ENCODE measurements at places on chromosomes 5 and 9.
A peak's percentile ranks its signal among the peaks of the same experiment; 100 is the strongest.

GRCh38 chr9:14403081-14403480 lies 89.1 kb upstream of the NFIB start:
- DNase-seq = peak; percentile 78

DNA sequence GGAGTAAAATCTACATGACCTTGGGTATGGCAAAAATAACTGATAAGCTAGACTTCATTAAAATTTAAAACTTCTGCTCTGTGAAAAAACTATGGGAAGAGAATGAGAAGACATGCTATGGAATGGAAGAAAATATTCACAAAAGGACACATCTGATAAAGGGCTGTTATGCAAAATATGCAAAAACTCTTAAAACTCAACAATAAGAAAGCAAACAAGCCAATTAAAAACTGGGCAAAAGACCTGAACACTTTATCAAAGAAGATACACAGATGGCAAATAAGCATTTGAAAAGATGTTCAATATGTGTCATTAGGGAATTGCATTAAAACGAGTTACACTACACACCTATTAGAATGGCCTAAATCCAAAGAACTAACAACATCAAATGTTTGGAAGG lies 439.5 kb downstream of the EFNA5 start:
- no peak for DNase-seq

GRCh38 chr9:19788152-19788551 lies 685 bp downstream of the SLC24A2 start:
- DNase-seq = peak; percentile 16

DNA sequence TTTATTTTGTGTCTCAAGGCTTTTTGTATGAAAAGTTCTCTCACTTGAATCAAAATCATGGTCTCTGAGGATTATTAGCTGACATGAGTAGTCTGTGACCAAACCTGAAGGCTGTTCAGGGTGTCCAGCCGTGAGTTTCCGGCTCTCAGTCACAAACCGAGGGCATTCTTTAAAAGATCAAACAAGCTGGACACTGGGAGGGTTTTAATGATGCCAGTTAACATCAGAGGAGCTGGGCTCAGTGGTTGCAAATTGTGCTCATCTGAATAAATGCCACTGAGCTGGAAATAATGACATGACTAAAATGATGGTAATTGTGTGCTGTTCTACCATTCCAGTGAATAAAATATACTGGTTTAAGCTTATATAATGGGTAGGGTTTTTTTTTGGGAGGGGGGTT lies 153.1 kb downstream of the FOCAD start:
- DNase-seq = no peak

DNA sequence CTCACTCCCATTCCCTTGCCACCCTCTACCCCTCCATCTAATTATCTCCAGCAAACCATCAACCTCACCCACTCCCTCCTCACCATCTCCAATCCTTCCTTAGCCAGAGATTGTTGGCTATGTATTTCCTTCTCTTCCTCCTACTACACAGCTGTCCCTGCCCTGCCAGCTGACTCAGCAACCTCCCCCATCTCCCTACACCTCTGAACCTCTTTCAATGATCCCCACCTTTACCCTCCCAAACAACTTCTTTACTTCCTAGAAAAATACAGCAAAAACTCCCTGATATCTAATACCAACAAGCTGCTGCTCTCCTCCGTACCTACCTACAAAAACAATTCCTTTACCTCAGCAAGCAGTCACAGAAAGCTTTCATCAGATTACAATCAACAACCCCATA lies 37.3 kb downstream of the SPTLC1 start:
- no peak for DNase-seq

GRCh38 chr5:135514116-135514515 lies 21.6 kb downstream of the NEUROG1 start:
- DNase-seq = no peak

DNA sequence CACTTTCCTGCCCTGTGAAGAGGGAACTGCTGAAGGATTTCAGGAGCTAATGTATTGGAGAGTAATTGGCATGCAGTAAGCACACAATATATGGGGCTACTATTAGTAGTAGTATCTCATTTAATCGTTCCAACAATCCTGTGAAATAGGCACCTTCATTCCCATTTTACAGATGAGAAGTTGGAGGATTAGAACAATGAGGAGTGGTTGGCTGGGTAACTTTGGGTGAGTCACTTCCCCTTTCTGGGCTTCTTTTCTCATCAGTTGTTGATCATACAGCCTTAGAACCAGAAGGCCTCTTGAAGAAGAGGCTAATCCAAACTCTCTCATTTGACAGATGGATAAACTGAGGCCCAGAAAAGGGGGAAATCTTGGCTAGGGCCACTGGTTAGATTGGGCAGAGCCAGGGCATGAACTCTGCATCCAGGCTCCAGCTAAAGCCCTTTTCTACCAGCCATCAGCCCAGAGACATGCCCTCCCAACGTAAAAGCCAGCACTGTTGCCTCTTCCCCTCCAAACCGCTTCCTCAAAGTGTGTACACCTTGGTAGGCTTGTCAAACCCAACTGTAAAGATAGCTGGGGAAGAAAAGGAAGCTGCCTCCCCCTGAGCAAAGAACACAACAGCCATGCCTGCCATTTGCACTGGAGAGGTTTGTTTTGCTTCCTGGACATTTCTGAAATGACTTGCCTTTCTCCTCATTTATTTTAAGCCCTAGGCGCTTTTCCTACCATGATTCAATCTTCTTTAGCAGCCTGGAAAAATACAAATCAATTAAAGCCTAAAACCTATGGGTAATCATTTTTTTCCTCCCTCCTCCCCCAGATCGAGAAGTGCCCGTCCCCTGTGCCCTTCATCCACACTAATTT lies 992 bp downstream of the SPACA9 start:
- DNase-seq = no peak

- DNase-seq = no peak
These were observed 443.4 kb downstream of the ANXA1 start for GRCh38 chr9:73595036-73595545.

- DNase-seq = no peak
These were observed 66.4 kb downstream of the SETX start for GRCh38 chr9:132288361-132288760.

GRCh38 chr5:13477118-13477737 lies 467.3 kb downstream of the DNAH5 start:
- no peak for DNase-seq

DNA sequence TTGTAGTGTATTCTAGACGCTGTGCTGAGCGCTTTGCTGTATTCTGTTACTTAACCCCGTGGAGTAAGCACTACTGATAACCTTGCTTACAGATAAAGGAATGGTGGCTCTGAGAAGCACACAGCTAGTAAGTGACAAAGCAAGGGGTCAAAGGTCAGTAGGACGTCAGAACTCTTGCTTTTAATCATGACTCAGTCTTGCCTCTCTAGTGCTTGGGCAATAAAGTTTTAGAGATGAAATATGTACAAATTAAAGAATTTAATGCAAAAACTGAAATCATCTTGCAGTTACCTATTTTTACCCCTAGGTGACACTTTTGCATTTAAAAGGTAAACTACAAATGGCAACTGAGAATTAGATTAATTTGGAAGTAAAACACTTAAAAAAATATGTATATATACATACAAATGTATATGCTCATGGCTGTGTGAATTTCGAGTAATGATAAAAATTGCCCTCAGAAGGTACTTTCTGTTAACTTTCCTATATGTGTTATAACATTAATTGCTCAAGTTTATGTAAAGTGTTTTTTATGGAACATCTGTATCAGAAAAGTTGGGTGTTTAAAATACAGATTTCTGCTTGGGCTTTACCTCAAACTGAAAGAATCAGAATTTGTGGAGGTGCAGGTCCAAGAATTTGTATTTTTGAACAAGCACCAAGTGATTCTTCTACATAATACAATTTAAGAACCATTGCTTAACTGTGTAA lies 175.1 kb upstream of the DAB2 start:
- DNase-seq = no peak

DNA sequence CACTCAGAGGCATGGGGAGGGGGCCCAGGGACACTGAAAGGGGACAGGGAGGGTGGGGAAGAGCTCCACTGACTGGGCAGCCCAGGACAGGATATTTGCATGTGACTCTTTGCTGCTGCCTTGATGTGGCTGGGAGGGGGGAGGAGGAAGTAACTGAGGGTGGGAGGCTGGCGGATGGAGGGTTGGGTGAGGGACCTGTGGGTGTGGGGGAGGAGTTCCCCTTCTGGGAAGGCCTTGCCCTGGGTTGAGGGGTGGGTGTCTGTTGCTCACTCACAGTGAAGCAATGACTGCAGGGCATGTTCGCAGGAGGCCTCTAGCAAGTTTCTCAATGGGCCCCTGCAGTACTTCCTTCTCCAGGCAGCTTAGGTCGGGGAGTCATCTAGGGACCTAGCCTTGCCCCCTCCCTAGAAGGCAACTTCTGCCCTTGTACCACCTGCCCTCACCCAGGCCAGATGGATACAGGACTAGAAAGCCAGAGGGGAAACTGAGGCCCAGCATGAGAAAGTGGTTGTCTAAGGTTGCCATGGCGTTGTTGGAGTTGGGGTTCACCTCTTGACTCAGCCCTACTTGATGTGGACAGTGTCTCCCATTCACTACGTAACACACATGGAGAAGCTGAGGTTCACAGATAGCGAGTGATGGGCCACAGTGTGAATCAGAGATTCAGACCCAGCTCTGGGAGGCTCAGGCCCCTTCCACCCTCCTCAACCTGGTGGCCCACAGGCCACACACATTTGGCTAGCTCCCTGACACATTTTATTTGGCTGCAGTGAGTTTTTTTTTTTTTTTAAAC lies 3.0 kb downstream of the GRK6 start:
- no peak for DNase-seq

- DNase-seq = no peak
These were observed 172.4 kb downstream of the PBX3 start for GRCh38 chr9:125919565-125919964.

DNA sequence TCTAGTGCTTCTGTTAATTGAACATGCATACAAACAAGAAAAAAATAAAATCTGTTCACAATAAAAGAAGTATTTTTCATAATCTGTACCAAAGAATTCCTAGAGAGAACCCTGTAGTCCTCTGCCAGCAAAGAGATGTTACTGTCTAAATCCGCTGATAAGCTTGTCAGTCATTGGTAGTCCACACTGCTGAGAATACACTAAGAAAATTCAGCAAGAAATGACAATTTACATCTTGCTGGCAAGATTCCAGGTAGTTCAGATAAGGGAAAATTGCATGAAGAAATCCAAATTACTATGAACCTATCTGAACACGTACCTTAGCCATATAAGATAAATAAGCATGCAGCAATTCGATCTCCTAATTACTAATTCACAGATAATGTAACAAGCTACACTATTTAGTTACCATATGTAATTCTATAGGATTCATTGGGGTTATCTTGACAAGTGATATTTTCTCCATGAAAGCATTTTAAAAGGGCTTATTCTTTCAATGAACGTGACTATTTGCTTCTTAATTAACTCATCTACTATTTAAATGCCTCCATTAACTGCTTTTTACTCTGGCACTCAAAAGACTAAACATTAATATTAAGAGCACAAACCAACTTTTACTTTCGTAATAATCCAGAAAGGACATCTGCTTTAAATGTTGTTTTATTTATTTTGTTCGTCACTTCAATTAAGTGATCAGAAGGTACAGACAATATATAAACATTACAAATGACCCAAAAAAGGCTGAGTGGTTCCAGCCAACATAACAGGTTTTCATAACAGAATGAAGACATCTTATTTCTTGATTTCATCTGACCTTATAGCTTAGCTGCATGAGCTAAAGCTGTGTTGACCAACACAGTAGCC lies 9.7 kb downstream of the MPDZ start:
- DNase-seq = no peak

DNA sequence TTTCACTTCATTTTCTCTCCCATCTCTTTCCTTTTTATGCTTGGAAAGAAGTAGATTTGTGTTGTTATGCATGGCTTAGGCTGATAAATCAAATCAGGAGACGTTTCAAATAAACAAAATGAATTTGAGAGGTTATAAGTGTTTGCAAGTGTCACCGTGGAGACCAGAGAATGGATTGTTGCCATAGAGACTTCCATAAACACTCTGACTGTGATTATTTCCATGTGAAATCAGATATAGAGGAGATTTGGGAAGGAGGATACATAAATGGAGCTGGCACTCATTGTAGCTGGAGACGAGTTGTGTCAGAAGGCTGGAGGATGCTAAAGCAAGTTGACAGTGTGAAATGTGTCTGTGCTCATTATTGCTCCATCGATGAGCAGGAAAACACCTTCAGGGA lies 84.2 kb upstream of the PCSK1 start:
- no peak for DNase-seq

DNA sequence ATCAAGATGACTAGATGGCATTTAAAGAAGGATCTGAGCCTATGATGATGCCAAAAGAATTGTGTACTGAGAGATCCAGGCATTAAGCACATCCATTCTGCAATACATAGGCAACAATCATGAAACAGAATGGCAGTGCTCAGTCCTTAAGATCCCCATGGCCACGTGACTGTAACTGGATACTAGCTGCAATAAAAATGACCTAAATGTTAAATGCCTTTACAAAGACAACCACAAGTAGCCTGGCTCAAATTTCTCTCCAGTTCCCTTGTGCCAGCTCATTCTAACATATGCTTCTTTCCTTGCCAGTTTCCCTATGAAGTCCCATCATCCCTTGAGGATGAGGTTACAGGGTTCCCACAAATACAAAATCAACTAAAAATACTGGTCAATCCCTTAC lies 148.3 kb upstream of the GHR start:
- DNase-seq = no peak

- peak; percentile 81 for DNase-seq
These were observed 91.4 kb downstream of the LMX1B start for GRCh38 chr9:126704892-126705766.

DNA sequence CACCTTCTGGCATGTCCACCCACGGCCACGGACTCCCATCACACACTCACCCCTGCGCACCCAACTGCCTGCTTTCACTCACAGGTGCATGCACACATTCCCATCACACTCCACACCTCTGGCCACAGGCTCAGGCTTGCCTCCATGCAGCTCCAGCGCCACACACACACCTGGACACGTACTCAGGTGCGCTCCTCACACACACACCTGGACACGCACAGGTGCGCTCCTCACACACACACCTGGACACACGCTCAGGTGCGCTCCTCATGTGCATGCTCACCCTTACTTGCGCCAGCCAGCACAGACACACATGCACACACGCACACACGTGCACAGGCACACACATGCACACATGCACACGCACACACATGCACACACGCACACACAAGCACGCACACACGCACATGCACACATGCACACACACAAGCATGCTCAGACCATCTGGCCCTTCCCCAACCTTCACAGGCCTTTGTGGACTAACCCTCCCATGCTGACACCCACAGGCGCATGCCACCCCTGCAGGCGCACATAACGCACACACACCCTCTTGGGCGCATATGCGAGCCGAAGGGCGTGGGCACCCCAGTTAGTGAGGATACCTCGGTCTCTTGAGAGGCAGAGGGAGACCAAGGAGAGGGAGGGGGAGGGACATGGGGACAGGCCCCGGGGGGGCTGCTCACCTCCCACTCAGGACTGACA lies 8.3 kb downstream of the GRIN1 start:
- no peak for DNase-seq

GRCh38 chr9:115883467-115884329 lies 269.9 kb upstream of the PAPPA start:
- DNase-seq = peak; percentile 44
